ENCODE measurements at places on chromosomes 5 and 9. TPM values are rescaled to one million over a fixed set of nuclear protein-coding genes. Genes with fewer than 3 reads are reported as not detected.

Gene C9orf72
- polyA plus RNA-seq: 19.8 TPM

DNA sequence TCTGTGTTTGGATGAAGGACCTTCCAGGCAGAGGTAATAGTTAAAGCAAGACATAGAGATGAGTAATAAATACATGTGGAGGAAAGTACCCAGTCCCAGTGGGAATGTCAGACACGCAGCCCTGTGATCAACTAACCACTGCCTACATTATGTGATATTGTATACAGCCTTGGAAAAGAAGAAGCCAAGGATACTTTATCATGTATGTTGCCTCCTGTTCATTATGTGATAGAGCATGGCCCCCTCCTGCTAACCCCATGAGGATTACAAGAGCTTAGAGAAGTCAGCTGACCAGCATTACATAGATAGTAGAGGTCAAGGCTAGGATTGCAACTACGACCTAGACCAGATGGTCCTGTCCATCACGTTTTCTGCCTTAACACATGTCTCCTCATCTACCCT, 497.0 kb upstream of the TNC start:
- DNase-seq: no peak

Gene SLCO4C1
- polyA plus RNA-seq: 25.7 TPM

Gene SLCO6A1
- polyA plus RNA-seq: not detected

GRCh38 chr5:87400305-87400899, 12.3 kb downstream of the CCNH start:
- no peak for DNase-seq

Gene TPPP
- polyA plus RNA-seq: 5.5 TPM

Gene BASP1
- 91.3 TPM for polyA plus RNA-seq

DNA sequence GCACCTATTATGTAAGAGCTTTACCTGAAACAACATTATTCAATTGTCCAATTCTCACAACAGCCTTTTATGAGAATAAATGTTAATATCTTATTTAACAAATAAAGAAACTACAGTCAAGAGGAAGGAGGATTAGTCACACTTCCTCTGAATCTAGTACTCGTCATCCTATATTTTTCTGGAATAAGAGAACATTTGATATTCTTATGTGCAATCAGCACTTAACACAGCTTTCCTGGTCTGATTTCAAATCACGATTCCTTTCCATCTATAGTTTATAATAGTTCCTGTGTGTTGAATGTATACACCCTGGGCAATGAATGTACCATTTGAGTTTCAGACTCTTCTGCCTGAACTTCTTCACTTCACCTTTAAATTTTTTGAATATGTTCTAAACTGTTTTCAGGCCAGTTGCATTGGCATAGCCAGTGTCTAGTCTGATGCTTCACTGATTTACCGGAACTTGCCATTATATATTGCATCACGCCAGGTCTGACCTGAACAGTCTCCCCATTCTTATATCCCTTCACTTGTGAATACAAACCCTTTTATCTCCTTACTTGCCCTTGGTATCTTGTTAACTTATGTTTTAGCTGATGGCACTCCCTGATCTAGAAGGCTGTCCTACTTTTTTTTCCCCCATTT, 698.3 kb downstream of the MAT2B start:
- no peak for DNase-seq

DNA sequence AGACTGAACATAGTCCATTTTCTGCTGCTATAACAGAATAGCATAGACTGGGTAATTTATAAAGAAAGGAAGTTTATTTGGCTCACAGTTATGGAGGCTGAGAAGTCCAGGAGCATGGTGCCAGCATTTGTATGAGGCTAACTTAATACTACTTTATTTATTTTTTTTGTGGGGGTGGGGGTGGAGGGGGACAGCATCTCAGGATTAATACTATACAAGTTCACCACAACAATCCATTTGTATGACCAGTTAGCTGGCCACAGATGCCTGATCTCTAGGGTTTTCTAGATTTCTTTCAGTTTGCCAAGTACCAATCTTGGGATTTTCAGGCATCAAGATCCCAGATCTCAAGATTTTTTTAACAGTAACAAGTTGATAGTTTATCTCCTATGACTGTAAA, 20.3 kb downstream of the ANGPTL2 start:
- no peak for DNase-seq

DNA sequence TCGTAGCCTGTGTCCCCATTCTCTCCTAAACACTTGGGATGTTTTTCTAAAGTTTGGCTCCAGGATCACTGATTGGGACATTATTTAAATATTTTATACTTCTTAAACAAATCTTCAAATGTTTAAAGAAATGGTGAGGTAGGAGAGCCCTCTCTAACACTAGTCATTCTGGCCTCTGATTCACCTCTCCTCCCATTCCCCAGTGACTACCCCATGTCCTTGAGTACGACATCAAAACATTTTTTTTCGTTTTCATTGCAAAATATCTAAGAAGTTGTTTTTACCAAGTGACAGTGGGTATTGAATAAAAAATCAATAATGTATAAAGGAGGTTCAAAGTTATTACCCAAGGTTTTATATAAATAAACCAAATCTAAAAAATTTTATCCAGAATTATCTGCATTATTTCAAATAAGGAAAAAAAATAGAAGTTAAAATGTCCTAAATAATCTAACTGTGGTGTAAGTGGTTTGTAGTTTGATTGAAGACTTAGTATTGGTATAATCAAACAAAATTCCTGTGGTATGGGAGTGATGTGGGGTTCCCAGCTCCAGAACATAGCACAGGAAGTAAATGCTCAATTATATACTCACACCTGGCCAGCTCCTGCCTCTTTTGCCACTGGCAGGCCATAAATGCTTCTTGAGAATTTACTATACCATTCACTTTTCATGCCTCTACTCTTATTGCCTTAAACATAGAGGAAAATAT, 51.1 kb downstream of the MAST4 start:
- no peak for DNase-seq

Gene RIC1
- polyA plus RNA-seq: 27.7 TPM

DNA sequence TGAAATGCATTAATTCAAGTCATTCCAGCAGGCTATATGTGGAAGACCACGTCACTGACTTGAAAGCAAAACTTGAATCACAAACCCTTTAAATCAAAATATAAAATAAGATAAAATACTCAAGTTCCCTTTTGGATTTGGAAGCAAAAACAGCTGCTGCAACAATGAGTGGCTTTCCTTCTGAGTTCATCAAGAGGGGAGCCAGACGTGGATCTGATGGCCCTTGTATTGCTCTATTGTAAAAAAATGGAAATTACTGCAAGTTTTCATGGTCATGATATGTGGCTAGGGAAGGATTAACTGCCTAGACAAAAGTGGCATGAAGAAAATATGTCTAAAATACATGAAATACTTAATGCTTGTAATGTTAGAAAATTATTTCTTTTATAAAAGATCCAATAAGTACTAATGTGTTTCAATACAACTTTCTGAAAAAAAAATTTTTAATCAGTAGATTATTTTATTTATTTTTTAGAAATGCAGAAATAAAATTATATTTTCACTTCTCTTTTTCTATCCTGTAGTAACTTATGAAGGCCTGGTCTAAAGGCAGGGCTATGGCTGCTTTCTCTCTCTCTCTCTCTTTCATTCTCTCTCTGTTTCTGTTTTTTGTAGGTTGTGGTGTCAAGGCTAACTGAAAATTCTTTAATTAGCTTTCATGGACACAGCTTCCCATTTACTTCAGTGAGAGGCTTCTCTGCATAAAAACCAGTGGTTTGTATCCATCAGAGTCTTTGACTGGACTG, 24.0 kb downstream of the LIX1 start:
- no peak for DNase-seq

Gene GABRP
- 1.4 TPM for polyA plus RNA-seq

DNA sequence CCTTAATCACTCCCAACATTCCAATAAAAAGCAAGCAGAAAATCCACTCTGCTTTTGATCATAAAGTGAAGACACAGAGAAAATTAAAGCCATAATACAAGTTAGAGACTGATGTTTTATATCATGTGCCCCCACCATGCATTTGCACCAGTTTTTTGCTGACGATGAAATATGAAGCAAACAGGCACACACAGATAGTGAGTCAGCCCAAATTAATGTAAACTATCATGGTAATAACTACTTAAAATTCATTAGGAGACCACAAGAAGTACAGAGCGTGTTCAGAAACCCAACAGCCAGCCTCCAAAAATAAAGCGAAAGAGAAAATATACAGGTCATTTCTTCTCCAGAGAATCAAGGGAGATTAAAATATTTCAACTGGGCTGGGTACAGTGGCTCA, 46.4 kb upstream of the KDM4C start:
- no peak for DNase-seq

GRCh38 chr9:20775683-20776082, 91.6 kb downstream of the FOCAD start:
- no peak for DNase-seq

DNA sequence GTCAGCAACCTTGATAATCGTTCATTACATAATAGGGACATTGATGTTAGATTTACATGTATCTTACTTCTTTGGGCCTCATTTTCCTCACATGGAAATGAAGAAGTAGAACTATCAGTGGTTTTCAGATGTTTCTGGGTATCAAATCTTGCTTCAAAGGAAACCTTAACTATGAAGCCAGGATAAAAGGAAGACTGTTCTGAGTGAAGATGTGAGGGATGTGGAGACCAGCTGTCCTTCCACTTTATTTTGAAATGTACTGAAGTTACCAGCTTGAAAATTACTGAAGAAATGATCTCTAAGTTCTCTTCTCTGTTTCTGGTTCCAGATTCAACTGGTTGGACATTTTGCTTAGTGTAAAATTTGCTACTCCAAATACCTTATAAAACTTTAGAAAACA, 186.0 kb downstream of the ADAMTSL1 start:
- no peak for DNase-seq
